A549 treated with Mapracorat at 1 μM for 4 hours (cell line): ENCODE measurements at places on chromosomes 2 and 18. TPM values are rescaled to one million over a fixed set of nuclear protein-coding genes. Genes with fewer than 3 reads are reported as not detected.

Gene REG3A
- not detected in 5 replicates for total RNA-seq

Gene LYPD6B
- not detected in 5 replicates for total RNA-seq

Gene SERTAD2
- total RNA-seq, result 9.0 to 12.3 TPM (median 10.9 TPM) in 5 replicates

Gene DCAF17
- total RNA-seq, result 7.7 to 10.9 TPM (median 8.7 TPM) in 5 replicates

Gene LAMA3
- total RNA-seq, result 43.8 to 64.9 TPM (median 60.1 TPM) in 5 replicates

Gene GALNT14
- total RNA-seq, result 41.2 to 47.8 TPM (median 47.3 TPM) in 5 replicates

Gene ZNF396
- total RNA-seq, result 0.56 to 1.4 TPM (median 0.82 TPM) in 5 replicates

Gene ZBTB7C
- total RNA-seq, result 0.09 to 0.21 TPM (median 0.17 TPM) in 5 replicates

Gene AMER3
- not detected in 5 replicates for total RNA-seq

Gene THOC1
- 17.0 to 19.7 TPM (median 17.5 TPM) in 5 replicates for total RNA-seq

Gene CXCR1
- not detected in 5 replicates for total RNA-seq

Gene CCDC68
- 3.3 to 6.5 TPM (median 5.6 TPM) in 5 replicates for total RNA-seq
